ENCODE measurements at places on chromosomes 1 and 21.

- peak; percentile 16 for DNase-seq
These were observed 14.7 kb upstream of the DISC1 start for GRCh38 chr1:231611851-231612250.

DNA sequence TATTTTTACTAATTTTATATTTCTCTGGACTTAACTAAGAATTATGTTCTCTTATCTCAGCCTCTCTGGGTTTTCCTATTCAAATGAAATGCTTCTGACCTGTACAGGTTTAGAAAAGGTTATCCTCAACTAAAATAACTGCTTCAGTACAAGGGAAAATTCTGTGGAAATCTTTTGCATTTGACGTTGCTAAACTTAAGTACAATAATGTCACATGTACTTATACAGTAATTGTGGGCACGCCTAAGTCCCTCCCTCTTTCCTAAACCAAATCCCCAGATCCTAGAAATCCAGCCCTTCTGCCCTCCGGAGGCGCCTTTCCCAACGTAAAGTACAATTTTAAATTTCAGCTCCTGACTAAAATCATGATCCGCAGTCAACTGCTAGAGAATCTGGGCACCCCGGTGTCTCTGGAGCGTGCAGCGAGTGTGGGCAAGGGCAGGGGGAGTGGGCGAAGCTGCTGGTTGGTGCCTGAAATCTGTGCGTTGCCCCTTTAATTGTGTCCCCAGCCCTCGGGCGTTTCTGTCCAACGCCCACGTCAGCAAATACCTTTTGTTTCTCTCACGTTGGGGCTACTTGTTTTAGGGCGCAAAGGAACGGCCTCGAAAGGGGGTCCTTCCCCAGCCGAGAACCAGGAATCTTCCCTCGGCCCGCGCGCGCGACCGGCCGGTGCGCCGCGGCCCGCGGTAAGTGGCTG is at the start of gene ZBTB8A:
ZBTB8A (plus strand) TSS at position 541 of the 697 bp plus-strand sequence. CDS start 53,505 bp downstream, outside the sequence.
- DNase-seq = peak; percentile 41

DNA sequence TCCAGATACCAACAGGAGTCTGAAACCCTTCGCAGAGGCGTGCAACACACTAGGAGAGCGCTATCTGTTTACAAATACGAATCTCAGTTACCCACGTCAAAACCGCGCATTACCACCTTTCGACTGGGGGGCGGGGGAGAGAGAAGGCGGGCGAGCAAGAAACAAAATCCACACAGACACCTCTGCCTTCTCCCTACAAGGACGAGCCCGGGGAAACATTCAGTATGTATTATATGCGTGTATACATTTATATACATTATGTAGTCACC is 722 bp downstream of the TUT4 start:
- peak; percentile 27 for DNase-seq

DNA sequence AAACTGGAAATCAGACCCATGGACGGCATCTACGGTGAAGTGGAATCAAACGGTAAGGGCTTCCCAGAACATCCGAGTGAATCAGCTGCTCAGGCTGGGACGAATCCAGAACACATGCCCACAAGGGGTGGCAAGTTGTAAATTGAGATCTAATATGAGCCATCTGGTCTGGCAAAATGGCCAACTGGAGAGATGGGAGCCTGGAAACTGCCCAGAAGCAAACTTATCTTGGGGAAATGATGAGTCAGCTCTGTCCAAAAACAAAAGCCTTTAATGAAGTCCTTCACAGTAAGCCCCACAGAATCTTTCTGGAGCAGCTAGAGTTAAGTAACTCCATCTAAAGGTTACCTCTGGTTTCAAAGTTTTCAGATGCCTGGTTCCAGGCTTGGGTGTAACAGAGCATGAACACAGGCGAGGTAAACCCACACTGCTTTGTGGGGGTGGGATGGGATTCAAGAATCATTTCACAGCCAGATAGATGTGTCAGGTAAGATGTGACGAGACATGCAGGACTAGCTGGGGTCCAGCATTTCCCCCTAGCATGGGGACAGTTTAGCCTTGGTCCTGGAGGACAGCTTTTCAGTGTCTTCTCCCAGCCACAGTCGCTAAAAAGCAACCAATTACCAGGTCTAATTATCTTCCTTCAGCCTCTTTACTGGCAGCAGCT is 10.5 kb upstream of the SRP9 start:
- DNase-seq = peak; percentile 96

DNA sequence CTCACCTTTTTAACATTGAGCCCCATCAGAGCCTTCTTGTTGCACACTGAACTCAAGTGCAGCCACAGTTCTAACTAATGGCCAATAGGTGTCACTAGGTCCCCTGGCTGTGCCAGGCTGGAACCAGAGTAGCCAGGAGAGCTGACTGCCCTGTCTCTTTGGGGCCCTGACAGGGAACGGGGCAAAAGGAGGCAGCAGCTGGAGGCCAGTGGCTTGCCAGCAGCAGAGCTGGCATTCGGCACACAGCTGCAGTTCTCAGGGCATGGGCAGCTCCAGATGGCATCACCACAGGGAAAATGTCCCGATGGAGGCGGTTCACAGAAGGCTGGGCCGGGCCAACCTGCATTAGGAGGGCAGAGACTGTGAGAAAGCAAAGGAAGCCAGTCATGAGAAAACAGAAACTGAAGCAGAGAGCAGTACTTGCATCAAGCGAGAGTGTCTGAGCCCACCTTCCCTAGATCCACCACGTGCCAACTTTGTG is 188.6 kb downstream of the FCRL5 start:
- DNase-seq = no peak

DNA sequence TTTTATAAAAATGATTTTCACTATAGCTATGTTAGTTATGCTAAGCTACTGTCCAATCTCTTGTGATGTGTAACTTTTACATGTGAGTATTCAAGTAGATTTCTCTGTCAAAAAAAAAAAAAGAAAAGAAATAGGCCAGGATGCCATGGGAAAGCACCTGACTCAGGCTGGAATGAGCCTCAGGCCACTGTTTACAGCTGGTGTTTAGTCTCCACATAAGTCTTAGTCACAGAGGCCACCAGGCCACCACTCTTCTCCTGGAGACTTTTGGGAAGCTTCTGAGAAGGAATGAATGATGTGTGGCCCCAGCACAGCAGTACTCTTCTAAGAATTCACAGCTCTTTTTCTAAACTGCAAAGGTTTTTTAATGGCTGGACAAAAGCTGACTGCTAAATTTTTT is 48.9 kb downstream of the CHML start:
- DNase-seq = no peak

- DNase-seq = no peak
These were observed 12.5 kb downstream of the S100A7A start for GRCh38 chr1:153428791-153429190.

GRCh38 chr1:236159704-236160539 is 17.6 kb downstream of the GPR137B start:
- no peak for DNase-seq

DNA sequence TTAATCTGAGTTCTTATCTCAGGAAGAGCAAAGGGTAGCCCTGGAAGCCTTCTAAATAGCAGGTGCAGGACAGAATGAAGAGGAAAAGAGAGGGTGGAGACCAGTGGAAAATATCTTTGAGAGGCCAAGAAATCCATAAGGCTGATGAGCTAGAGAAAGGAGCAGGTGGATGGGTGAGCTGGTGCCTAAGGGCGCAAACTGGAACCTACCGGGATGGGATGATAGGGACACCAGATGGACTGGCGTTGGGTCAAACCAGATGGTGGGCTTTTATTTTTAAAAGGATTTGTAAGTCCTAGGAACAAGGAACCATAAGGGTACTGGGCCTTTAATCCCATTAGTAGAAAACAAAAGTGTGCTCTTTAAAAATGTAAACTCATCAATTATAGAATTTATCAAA is 59.7 kb downstream of the RGL1 start:
- peak; percentile 55 for DNase-seq

- DNase-seq = no peak
These were observed 90.5 kb upstream of the JAK1 start for GRCh38 chr1:65056866-65057265.

DNA sequence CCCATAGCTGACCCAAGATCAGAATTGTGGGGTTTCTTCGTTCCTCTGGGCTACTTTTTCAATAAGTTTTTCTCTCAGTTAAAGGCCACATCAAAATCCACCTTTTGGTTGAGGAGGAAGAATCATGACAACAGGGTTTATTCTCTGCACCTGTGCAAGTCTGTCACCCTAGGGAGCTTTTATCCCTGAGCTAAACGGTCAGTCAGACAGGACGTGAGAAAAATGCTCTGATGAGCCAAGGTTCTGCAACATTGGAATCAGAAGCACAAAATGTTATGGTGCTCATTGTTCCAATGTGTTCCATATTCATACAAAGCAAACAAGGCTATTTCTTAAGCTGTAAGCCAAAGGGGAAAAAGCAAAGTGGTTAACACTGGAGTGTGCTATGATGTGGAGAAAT is 7.4 kb upstream of the ERICH3 start:
- no peak for DNase-seq

DNA sequence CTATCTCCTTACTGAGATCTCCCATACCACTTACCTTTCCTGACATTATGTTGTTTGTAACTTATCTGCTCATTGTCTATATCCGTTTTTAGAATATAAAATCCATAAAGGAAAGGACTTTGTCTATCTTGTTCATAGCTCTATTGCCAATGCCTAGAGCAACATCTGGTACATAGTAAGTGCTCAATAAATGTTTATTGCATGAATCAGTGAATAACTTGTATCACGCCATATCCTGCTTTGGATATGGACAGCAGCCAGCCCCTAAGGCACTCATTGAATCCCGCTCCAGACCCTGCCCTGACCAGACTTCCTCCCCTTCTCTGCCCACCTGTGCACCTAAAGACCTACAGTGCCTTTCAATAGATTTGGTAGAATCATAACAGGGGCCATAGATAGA is 298.1 kb upstream of the PLXNA2 start:
- no peak for DNase-seq

GRCh38 chr21:34841154-34841553 is 172.4 kb downstream of the CLIC6 start:
- DNase-seq = no peak

All from DMS 273 treated with DMSO at 0.1 percent for 48 hours (cell line).